Stimulated activated CD4-positive, alpha-beta T cell treated with anti-CD3 and anti-CD28 coated beads, Interleukin-1b, Interleukin-23, amount 100 ng/mL, for 1 hour (primary cell): ENCODE measurements at places on chromosomes 6 and 20.

DNA sequence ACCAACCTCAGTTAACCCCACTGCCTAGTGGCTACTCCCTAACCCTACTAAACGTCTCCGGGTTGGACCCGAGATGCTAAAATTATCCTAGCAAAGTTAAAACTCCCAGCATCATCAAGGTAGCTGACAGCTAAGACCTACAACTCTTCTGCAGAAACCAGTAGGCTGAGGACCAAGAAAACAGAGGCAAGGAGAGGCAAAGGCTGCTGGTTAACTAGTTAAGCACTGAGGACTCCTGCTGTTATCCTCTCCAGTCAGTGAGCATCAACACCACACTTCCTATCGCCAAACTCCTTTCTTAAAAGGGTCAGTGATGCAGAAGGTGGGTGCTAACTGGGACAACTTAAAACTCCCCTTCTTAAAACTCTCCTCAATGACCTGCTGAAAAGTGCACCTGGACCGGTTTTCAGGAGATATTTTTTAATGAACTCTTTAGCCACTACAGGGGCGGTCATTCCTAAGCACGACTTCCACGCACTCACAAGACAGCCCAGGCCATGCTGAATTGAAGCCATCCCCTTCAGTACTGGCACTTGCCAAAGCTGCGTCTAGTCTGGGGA lies 1.7 kb downstream of the TRERF1 start:
- DNase-seq, result no peak

GRCh38 chr6:3138341-3138740 lies 19.0 kb downstream of the TUBB2A start:
- DNase-seq, result no peak

DNA sequence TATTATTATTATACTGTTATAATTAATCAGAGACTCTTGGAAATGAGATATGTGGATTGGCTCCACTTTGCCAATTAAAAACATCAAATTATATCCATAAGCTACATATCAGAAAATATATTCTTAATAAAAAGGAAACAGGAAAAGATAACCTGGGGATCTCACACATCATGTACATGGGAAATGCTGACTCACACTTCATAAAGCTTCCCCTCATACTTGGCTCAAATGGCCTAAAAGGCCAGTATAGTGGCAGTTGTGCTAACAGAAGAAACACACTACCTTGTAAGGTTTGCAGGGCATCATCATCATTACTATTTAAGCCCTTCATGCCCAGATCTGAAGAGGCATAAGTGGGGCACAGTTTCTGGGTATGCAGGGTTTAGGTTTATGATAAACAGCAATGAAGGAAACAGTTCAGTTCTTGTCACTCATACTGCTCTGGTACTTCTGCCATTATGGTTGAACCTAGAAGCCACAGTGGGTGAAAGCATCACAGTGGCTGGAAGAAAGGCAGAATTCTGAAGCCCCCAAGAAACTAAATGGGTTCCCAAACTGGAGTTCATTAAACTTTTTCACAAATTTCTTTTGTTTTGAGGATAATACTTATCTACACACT lies 60.6 kb downstream of the BTBD9 start:
- no peak for DNase-seq

GRCh38 chr6:37783025-37783855 lies 36.3 kb upstream of the ZFAND3 start:
- DNase-seq, result no peak

GRCh38 chr6:36702656-36703055 lies 5.0 kb downstream of the RAB44 start:
- no peak for DNase-seq

- no peak for DNase-seq
Observed at GRCh38 chr6:11852061-11852651, 73.6 kb upstream of the ADTRP start.

- no peak for DNase-seq
Observed at GRCh38 chr6:168400037-168400436, 40.9 kb upstream of the SMOC2 start.

GRCh38 chr6:150255840-150256239 lies 113.0 kb upstream of the IYD start:
- no peak for DNase-seq

DNA sequence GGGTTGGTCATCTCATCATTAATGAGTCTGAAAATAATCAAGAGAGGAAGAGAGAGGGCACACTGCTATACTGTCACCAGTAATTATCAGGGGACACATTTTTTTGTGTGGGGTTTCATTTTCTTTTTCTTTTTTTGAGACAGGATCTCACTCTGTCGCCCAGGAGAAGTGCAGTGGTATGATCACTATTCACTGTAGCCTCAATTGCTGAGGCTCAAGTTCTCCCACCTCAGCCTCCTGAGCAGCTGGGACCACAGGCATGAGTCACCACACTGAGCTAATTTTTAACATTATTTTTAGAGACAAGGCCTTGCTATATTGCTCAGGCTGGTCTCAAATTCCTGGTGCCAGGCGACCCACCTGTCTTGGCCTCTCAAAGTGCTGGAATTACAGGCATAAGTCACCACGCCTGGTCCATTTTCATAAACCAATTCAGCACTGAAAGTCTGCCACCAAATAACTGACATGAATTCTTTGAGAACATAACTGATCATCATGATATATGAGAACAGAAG lies 43.3 kb downstream of the EPHA7 start:
- DNase-seq, result no peak
